ENCODE measurements at places on chromosomes 4 and X. TPM values are rescaled to one million over a fixed set of nuclear protein-coding genes. Genes with fewer than 3 reads are reported as not detected.

DNA sequence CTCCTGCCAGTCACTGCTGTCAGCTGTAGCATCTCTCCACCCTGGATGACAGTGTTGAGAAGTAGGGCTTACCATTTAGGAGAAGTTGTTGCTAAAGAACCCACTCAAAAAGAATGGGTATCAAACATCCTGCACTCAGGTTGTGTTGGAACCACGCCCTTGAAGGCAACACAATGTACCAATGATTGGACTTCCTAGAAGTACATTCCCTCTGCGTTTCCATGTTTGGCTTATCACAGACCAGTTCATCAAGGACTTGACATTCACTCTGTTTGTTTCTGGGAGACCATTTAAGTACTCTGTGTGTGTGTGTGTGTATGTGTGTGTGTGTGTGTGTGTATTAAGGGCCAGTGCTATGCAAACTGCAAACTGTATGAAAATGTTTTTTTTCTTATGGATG lies 200.6 kb upstream of the GATB start:
- H3K4me1 ChIP-seq, result peaks cover 5% of the 10 kb centered on the region
- DNase-seq, result no peak
- no peak overlapping the region for H3K27ac ChIP-seq
- no peaks in the 10 kb centered on the region for H3K36me3 ChIP-seq

DNA sequence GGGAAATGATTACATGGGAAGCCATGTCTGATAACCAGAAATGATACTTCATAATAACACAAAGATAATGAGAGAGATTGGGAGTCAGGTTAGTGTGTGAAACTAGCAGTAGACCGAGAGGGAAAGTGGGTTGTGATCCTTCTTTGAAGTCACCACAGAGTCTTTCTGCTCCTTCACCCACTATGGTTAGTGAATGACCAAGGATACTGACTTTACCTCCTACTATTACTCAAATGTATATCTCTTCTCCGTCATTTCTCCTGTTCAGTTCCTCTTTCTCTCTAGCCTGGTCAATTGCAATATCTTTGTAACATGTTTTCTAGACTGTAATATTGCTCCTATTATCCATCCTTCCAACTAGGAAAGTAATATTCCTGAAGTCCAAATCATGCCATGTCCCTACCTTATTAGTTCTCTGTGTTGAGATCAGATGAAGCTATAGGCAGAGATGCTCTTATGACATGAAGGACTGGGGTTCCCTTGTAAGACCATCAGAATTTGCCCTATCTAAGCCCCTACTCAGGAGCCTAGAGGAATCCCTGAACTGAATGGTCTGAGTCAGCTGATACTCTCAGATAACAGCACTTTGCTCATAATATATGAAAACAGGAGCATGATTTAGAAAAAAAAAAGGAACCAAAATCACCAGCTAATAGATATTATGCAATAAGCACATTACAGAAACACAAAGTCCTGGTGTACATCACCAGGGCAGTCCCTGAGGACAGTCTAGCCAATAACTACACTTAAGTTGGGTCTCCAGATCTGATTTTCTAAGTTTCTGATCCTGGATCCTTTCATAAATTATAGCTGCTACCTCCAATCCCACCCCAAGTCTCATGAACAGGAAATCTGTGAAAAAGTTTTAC lies 81.2 kb downstream of the SHROOM3 start:
- no peak overlapping the region for H3K4me3 ChIP-seq
- H3K27me3 ChIP-seq, result no peaks in the 10 kb centered on the region
- H3K36me3 ChIP-seq, result no peaks in the 10 kb centered on the region

DNA sequence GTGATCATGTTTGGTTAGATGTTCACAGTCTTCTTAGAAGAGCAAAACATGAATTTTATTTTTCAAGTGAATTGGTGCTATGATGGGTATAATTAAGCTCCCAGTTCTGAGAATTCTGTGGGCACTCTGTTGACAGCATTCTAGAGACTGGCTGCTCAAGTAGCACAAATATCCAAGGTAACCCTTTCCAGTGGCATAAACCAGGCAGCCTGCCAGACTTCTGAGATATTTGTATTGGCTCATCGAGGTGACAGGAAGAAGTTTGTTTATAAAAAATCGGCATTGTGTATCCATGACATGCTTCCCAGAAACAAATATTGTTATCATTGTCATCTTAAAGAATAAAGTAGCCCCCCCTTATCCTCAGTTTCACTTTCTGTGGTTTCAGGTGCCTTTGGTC lies 28.3 kb downstream of the LANCL3 start:
- H3K27ac ChIP-seq, result no peak overlapping the region
- no peaks in the 10 kb centered on the region for H3K27me3 ChIP-seq
- DNase-seq, result no peak
- no peaks in the 10 kb centered on the region for H3K36me3 ChIP-seq
- no peak overlapping the region for H3K4me3 ChIP-seq
- H3K4me1 ChIP-seq, result no peaks in the 10 kb centered on the region

DNA sequence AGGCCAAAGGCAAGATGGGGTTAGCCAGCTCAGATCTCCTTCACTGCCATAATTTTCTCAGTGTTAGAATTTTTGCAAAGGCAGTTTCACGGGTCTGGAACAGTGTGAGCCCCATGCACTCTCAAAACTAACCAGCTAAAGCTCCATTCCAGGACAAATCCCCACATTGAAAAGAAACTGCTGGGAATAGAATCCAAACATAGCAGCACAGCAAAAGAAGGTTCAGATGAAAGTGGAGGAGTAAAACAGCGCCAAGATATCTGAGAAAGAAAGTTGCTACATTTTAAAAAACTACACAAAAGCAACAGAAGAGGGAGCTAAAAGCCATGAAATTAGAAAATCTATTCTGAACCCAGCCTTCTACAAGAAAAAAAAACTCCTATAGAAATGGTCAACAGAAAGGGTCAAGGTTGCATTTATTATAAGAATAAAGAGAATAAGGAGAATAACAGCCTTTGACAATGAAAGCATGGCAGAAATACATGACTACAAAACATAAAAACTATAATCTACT lies 39.6 kb upstream of the SLC7A3 start:
- no peaks in the 10 kb centered on the region for H3K27me3 ChIP-seq
- DNase-seq, result peak; percentile 6

GRCh38 chr4:75011131-75011795 lies 78.3 kb downstream of the PARM1 start:
- no peaks in the 10 kb centered on the region for H3K4me1 ChIP-seq
- no peak overlapping the region for H3K4me3 ChIP-seq
- no peak for DNase-seq
- H3K27ac ChIP-seq, result no peak overlapping the region

WNK3 gene
- 6.2 TPM for total RNA-seq

TASL gene
- total RNA-seq, result not detected

RAB9B gene
- 2.2 TPM for total RNA-seq

- no peaks in the 10 kb centered on the region for H3K4me1 ChIP-seq
- H3K27me3 ChIP-seq, result no peaks in the 10 kb centered on the region
- no peak overlapping the region for H3K27ac ChIP-seq
- no peaks in the 10 kb centered on the region for H3K36me3 ChIP-seq
- H3K4me3 ChIP-seq, result no peak overlapping the region
Measured at GRCh38 chr4:183599690-183600089, 59.3 kb downstream of the RWDD4 start.

DNA sequence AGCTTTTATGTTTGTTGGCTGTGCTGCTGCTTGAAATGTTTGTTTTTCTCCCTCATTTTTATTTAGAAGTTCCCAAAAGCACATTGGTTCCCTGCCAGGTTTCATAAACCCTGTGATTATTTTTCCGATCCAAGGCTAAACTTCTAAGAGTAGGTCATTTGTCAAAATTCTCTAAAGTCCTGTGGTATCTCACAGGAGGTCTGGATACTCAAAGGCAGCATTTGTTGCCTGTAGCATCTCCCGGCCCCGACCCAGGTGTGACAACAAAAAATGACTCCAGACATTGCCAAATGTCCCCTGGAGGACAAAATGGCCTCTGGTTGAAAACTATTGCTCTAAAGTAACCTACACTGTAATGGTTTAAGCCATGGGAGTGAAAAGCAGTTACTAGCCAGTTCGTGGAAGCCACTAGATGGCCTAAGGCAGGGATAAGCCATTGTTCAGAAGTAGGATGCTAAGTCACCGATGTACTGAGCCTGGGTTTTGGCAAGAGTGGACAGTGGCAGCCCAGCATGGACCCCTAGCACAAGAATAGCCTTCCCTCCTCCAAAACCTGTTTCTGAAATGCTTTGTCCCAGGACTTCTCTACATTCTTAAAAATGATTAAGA lies 256.1 kb downstream of the THOC2 start:
- H3K27ac ChIP-seq, result no peak overlapping the region
- H3K36me3 ChIP-seq, result no peaks in the 10 kb centered on the region
- H3K4me3 ChIP-seq, result no peak overlapping the region

GRCh38 chr4:4914965-4915845 lies 55.7 kb downstream of the MSX1 start:
- no peaks in the 10 kb centered on the region for H3K4me1 ChIP-seq
- no peak for DNase-seq
- H3K36me3 ChIP-seq, result no peaks in the 10 kb centered on the region
- H3K4me3 ChIP-seq, result no peak overlapping the region
- no peak overlapping the region for H3K27ac ChIP-seq

- H3K27ac ChIP-seq, result no peak overlapping the region
- H3K36me3 ChIP-seq, result no peaks in the 10 kb centered on the region
Measured at GRCh38 chr4:64330143-64330542, 79.1 kb downstream of the TECRL start.

DNA sequence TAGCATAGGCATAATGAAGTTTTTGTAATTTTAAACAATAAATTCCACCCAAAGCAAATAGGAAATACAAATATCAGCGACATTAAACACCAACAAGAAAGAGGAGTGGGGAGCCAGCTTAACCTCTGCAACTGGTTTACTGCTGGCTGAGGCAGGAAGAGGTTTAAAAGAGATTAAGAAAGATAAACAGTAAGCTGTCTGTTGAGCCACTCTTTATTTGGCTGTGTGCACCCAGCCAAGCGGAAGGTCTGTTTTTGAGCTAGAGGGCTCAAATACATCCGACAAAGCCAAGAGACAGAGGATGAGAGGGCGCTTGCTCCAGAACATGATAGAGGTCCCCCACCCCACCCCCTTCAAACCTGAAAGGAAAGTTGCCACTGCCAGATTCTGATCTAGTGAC lies 191.4 kb downstream of the MGST2 start:
- no peak overlapping the region for H3K27ac ChIP-seq
- no peaks in the 10 kb centered on the region for H3K36me3 ChIP-seq
- no peaks in the 10 kb centered on the region for H3K4me1 ChIP-seq
- no peak overlapping the region for H3K4me3 ChIP-seq

- no peak overlapping the region for H3K4me3 ChIP-seq
- H3K27ac ChIP-seq, result no peak overlapping the region
- H3K36me3 ChIP-seq, result peaks cover 4% of the 10 kb centered on the region
- no peaks in the 10 kb centered on the region for H3K27me3 ChIP-seq
- peaks cover 26% of the 10 kb centered on the region for H3K4me1 ChIP-seq
- DNase-seq, result no peak
Measured at GRCh38 chrX:134541906-134542305, 81.9 kb downstream of the HPRT1 start.

DNA sequence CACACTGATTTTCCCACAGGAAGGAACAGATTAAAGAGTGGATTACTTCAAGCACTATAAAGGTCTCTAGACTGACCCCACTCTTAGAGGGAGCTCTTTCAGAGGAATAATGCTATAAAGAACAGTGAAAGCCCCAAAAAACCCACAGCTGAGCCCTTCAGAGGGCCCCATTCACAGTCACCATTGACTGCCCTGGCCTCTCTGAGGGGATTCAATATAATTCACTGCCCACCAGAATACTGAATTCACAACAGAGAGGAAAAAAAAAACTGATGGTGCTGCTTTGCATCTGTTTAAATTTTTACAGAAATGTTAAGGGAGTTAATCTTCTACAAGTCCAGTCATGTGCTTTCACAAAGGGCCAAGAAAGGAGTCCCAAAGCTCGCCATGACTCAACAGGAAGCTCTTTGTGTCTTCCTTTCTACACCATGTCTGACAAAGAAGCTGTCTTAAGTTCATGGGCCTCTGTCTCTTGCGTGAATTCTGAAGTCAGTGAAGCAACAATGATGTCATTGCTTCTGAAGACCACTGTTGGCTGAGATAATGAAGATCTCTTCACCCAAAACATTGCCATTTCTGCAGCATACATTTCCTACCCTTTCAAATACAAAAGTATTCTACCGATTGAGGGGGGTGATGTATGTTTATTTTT lies 174.9 kb downstream of the ADAMTS3 start:
- no peaks in the 10 kb centered on the region for H3K27me3 ChIP-seq
- no peak overlapping the region for H3K27ac ChIP-seq
- peaks cover 3% of the 10 kb centered on the region for H3K4me1 ChIP-seq
- no peaks in the 10 kb centered on the region for H3K36me3 ChIP-seq
- no peak for DNase-seq

GABRG1 gene
- not detected for total RNA-seq

GRCh38 chrX:101676571-101676970 lies 16.9 kb upstream of the ARMCX2 start:
- no peak for DNase-seq
- H3K27ac ChIP-seq, result no peak overlapping the region
- H3K4me3 ChIP-seq, result no peak overlapping the region
- H3K36me3 ChIP-seq, result no peaks in the 10 kb centered on the region
- no peaks in the 10 kb centered on the region for H3K27me3 ChIP-seq

BEND4 gene
- 0.32 TPM for total RNA-seq

- H3K4me3 ChIP-seq, result no peak overlapping the region
- H3K27me3 ChIP-seq, result peaks cover 98% of the 10 kb centered on the region
- no peak for DNase-seq
- peaks cover 11% of the 10 kb centered on the region for H3K4me1 ChIP-seq
- H3K27ac ChIP-seq, result no peak overlapping the region
Measured at GRCh38 chr4:173519111-173520101, 10.6 kb downstream of the HAND2 start.

PAGE1 gene
- total RNA-seq, result not detected

DNA sequence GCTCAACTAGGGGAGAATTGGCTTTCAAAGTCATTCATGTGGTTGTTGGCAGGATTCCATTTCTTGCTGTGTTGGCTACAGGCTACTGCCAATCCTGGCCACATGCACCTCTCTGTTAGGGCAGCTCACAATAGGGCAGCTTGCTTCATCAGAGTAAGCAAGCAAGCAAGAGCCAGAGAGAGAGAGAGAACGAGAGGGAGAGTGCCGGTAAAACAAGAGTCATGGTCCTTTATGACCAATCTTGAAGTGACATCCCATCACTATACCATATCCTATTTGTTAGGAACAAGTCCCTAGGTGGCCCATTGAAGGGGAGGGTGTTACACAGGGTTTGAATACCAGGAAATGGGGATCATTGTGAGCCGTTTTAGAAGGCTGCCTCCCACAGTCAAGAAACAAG lies 33.0 kb upstream of the TLR2 start:
- H3K4me3 ChIP-seq, result no peak overlapping the region
- no peak overlapping the region for H3K27ac ChIP-seq
- no peaks in the 10 kb centered on the region for H3K36me3 ChIP-seq

PRR32 gene
- total RNA-seq, result not detected

DNA sequence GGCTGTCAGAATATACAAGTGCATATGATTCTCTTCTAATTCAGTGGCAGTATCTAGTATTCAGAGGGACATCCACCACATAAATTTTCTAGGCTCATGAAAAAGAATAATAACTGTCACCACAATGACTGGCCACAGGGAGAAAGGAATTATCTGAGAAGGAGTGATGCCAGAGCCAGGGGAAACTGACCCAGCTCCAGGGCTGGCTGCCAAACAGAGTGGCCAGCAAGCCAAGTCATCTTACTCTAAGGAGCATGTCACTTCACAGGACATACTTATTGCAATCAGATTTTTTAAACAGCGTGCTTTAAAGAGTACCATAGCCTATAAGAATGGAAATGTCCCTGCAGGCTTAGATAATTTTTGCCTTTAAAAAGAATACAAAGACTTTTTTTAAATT lies 5.8 kb upstream of the SEPTIN11 start:
- no peaks in the 10 kb centered on the region for H3K36me3 ChIP-seq
- H3K27ac ChIP-seq, result no peak overlapping the region
- H3K4me1 ChIP-seq, result peaks cover 32% of the 10 kb centered on the region
- no peaks in the 10 kb centered on the region for H3K27me3 ChIP-seq
- H3K4me3 ChIP-seq, result no peak overlapping the region
